ENCODE measurements at places on chromosomes 3 and 15. TPM values are rescaled to one million over a fixed set of nuclear protein-coding genes. Genes with fewer than 3 reads are reported as not detected.

TICRR gene
- 0.32 TPM for total RNA-seq

DNA sequence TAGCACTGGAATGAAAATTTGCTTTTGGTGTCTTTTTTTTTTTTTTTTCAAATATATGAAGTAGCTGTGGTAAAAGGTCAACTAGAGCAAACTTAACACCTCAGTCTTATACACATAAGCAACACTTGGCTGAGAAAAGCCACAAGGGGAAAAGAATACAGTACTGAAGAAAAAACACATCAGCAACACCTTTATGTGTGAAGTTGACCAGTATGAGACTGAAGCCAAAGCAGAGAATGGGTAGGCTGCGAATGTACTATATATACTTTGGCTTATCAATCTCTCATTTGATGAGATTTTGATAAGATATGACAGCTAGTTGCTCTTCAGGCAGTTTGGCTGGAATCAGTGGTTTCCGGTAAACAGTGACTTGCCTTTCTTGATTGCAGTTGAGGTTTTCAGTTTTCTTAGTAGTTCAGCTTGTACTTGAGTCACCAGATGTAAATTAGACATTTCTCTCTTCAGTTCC is 22.0 kb upstream of the ZCWPW2 start:
- DNase-seq, result no peak

MUC13 gene
- total RNA-seq, result 0.18 TPM

DLEC1 gene
- total RNA-seq, result 15.0 TPM

DNA sequence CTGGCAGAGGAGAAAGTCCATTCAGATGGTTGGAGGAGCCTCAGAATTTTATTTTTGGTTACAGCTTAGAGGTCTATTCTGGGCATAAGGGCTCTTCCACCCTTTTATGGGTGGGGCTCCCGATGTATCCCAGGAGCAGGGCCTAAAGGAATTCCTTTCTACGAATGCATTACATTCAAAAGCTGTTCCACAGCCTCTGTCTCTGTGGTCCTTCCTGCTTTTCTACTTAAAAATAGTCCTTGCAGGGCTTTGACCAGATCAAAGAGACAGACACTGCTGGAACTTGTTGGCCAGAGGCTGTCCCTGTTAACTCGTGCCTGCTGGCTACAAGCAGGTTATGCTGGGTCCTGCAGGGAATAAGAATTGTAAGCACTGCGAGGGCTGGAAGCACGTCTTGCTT is 14.4 kb upstream of the NOX5 start:
- DNase-seq, result no peak

KIF9 gene
- total RNA-seq, result 8.7 TPM

DNA sequence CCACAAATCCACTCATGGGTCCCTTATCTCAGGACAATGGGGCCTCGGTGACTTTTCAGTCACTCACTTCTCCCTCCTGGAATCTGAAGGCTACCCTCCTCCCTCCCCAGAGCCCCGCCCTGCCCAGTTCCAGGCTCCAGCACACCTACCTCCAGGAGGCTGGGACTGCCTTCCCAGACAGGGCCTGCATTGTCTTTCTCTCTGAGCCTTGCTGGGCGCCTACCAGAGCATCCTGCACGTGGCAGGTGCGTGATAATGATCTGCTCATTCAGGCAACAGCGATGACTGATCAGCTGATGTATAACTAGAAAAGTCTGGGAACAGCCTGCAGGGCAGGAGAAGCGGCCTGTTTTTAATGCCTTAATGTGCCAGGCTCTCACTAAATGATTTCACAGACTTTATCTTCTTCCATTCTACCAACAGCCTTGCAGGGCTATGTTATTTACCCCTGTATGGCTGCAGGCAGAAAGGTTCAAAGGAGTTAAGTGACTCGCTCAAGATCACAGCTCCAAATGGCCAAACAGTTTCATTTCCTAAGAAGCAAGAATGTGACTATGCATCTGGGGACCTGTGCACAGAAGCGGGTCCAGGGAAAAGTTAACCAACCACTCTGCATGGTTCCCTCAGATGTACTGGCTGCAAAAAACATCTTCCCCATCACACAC is 6.3 kb downstream of the ADAMTS17 start:
- DNase-seq, result no peak

Measured in lower lobe of right lung (tissue), 2 donors.